ENCODE measurements at places on chromosomes 2 and 18.

- no peak for DNase-seq
Measured at GRCh38 chr2:169776252-169776761, 22.4 kb upstream of the SSB start.

DNA sequence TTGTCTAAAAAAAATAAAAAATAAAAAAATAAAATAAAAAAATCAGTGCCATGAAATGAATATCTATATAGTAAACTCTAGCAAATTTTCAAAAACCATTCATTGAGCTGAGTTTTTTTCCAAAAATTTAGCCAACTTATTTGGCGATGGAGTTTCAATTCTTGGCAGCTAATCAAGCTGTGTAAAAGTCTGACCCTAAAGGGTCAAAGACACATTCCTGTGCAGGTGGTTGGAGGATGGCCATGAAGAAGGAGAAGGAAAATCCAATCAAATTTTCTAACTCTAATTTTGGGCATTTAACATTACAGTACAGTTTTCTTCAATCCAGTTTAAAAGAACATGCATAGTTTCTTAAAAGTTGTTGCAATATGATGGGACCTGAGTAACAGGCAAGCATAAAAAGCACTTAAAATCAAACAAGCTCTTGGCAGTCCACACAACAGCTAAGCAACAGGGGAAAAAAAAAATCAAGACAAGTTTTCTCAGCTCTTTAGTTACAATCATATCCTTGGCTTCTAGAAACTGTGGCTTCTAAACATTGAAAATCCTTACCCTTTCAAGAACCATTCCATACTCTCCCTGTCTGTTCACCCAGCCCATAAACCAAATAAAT is 54.5 kb downstream of the ACVR1 start:
- DNase-seq: no peak

DNA sequence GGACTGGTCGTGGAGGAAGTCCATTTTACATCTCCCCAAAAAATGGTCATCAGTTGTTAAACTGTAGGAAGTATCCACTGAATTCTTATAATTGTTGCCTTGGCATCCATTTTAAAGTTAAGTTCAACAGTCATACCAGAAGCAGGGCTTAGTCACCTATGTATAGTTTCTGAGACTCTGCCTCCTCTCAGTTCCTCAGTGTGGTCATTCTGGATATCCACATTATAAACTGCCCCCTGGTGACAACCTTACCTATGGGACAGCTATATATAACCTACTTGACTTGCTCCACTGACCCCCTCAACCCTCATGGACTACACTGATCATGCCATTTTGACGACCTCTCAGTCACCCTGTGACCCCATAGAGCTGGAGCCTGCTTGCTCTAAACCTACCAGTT is 617.0 kb downstream of the LRP1B start:
- DNase-seq: no peak

DNA sequence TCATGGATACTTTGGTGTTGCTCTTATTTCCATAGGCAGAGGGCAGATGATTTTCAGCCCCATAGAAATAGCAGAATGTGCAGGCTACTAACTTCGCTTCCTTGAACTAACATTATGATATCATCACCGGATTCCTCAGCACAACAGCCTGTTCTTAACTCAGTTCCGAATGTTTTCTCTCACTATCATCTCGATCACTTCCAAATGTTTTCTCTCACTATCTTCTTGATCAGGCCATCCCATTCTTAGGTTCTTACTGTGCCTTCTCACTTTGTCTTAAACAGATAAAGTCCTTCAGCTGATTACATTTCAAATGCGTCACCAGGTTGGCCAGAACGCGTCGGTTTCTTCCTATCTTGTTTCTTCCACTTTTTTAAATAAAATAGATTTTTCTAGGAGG is 11.4 kb upstream of the MBD2 start:
- DNase-seq: no peak

- DNase-seq: no peak
Measured at GRCh38 chr2:36670881-36671595, 25.5 kb upstream of the VIT start.

- no peak for DNase-seq
Measured at GRCh38 chr2:151727593-151728552, 6.4 kb downstream of the NEB start.

DNA sequence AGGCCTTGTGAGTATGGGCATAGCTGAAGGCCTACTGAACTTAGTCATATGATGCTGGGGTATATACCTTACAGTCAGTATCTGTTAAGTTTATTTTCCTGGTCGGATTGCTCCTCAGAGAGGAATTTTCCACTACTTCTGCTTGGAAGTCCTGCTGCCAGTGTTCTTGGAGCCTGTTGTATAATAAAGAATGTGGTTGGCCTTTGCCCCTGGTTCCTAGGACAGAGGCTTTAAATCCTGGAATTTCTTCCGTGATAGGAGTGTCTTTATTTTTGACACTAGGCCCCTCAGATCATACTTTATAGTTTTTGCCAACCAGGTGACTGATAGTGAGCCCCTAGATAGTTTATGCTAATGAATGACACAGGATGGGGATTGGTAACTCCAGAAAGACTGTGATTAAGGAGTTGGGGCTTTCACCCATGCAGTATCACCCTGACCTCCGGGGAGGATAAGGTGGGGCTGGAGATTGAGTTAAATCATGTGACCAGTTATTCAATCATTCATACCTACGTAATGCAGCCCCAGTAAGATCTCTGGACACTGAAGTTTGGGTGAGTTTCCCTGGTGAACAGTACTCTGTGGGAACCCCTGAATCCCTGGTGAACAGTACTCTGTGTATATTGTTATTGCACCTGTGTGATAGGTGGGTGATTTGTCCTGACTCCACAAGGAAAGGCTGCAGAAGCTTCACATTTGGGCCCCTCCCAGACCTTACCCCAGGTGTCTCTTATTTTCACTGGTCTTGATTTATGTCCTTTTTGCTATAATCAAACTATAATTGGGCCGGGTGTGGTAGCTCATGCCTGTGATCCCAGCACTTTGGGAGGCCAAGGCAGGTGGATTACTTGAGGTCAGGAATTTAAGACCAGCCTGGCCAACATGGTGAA is 56.9 kb downstream of the COMMD1 start:
- no peak for DNase-seq

DNA sequence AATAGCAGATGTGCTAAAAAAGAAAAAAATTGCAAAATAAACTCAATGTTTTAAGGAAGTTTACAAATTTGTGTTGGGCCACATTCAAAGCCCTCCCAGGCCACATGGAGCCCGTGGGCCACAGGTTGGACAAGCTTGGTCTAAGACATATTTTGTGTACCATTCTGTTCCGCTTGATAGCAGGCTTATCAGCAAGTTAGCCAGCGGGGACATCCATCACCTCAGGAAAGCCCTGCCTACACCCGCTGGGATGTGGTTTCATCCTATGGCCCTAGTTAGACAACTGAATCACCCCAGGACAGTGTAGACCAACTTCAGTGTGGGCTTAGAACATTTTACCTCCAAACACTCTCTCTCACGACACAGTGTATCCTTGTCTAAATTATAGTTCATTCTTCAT is 32.6 kb downstream of the CD8B2 start:
- no peak for DNase-seq

- DNase-seq: no peak
Measured at GRCh38 chr18:73645160-73645715, 502.4 kb downstream of the FBXO15 start.

GRCh38 chr2:110904116-110904778 is 171.9 kb downstream of the ACOXL start:
- no peak for DNase-seq

GRCh38 chr2:8061219-8061618 is 620.6 kb upstream of the ID2 start:
- no peak for DNase-seq

DNA sequence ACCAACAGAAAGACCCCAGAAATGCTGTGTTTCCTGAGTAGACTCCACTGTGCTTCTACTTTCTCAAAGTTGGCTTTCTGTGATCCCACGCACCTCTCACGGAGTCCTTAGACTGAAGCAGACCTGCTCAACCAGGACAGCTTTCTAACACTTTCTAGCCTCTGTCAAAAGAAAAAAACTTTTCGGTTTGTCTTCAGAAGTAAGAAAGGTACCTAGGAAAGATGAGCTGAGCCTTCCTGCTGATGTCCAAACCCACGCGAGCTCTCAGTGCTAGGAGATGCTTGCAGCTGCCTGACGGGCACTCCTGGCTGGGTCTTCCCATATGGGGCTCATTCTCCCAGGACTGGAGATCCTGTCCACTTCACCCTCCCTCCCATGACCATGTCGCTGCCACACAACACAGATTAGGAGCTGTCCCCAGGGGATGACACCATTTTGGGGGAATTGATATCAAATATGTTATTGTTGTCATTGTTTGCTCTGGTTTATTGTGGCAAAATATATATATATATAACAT is 49.2 kb upstream of the DAPL1 start:
- no peak for DNase-seq

GRCh38 chr2:141523199-141523598 is 607.6 kb downstream of the LRP1B start:
- DNase-seq: no peak

- DNase-seq: no peak
Measured at GRCh38 chr2:4979111-4979510, 713.1 kb upstream of the SOX11 start.

- DNase-seq: no peak
Measured at GRCh38 chr2:903223-903900, 47.3 kb upstream of the SNTG2 start.

- DNase-seq: no peak
Measured at GRCh38 chr2:96423828-96424227, 81.3 kb downstream of the NEURL3 start.

DNA sequence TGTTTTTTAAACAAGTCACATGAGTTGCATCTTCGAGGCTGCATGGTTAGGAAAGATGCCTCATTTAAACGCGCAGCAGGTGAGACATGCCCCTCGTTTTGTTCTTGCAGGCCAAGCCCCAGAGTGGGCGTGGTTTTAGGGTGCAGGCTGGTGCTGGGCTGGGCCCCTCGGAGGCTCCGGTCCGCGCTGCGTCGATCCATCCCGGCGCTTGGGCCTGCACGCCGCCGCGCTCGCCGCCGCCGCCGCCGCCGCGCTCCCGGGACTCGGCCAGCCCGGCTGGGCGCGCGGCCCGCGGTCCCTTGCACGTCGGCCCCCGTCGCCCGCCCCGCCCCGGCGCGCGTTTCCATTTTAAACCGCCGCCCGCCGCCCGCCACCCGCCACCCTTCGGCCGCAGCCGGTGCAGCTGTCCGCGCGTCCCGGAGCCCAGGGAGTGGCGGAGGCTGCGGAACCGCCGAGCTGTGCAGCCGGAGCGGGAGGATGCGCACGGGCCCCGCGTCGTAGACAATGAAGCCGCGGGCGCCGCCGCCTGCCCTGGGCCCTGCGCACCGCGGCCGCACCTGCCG is 175.5 kb downstream of the AGAP1 start:
- peak; percentile 62 for DNase-seq

DNA sequence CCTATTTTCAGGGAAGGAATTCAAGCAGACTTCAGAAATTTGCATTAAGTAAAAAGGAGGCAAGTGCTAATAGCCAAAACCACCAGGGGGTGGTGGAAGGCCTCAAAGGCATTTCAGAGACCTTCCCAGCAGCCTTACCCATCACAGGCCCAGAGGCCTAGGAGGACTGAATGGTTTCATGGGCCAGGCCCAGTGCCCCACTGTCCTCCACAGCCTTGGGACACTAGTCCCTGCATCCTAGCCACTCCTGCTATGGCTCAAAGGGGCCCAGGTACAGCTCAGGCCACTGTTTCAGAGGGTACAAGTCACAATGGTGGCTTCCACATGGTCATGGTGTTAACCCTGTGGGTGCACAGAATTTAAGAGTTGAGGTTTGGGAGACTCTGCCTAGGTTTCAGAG is 58.6 kb upstream of the CHAC2 start:
- DNase-seq: no peak

DNA sequence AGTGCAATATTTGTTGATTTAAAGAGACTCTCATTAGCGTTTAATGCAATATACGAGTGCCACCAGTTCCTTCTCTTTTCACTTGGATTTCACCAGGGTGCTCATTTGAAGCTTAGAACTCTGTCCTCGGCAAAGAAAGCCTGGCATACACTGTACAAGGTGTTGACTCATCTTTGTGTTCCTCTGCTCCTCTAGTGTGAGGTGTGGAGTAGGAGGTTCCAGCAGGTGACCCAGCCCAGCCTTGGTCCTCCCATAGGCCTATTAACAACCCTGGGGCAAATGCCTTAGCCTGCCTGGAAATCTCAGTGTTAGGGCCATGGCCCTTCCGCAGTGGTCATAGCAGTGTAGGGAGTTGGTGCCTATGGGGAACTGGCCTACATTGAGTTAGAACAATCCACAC is 20.1 kb downstream of the BCL2L11 start:
- no peak for DNase-seq

- no peak for DNase-seq
Measured at GRCh38 chr18:53764086-53764485, 460.4 kb downstream of the MBD2 start.

DNA sequence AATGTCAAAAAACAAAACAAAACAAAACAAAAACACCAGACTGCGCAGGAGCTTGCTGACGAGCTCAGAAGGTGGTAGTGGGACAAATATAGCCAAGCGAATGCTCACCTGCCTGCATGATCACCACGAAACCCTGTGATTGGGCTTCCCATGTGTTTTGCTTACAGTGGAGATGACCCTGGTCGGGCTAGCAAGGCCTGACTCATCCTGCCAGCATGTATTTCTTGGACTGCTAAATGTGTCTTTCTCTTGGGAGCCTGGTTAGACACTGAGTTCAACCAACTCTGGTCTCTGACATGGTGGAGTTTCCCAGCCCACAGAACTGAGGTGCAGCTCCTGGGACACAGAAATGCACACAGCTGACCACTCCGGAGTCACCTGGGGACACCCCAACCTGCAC is 30.7 kb upstream of the DUSP2 start:
- DNase-seq: no peak

- no peak for DNase-seq
Measured at GRCh38 chr2:212254339-212254738, 284.3 kb downstream of the ERBB4 start.

DNA sequence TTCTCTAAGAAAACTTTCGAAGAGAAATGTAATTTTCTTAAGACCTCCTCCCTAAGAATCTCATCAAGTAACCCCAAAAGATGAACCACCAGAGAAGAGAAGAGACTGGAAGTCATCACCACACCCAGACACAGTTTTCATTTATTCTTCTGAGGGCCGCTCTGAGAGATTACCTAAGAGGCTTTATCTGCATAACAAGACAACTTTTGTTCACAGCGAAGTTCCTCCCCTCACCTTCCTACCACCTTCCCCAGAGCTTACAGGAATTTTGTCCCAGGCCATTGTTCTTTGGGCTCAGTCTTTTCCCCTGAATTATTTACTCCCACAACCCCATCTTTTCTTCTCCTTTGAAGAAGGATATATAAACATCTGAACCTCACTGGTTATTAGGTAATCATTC is 92.8 kb downstream of the AKAIN1 start:
- DNase-seq: no peak

DNA sequence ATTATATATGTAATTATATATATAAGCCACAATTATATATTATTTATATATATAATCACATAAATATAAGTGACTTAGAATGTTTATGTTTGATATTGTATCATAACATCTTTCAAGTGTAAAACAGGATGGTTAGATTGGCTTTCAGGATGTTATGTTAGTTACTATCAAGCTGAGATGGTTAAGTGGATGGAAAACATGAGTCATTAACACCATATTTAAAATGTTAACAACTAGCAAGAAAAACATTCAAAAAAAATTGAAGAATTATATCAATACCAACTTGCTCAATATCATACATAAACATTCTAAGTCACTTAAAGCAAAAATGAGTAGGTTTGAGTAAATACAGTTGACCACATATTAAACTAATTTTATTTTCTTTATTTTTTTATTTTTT is 21.8 kb upstream of the RAB27B start:
- DNase-seq: no peak

- DNase-seq: no peak
Measured at GRCh38 chr2:39706312-39706711, 40.6 kb downstream of the TMEM178A start.

All from CD4-positive, alpha-beta T cell treated with Interleukin-10 for 1 hour (primary cell).